ENCODE measurements at places on chromosomes 7 and 10. TPM values are rescaled to one million over a fixed set of nuclear protein-coding genes. Genes with fewer than 3 reads are reported as not detected.
A peak's percentile ranks its signal among the peaks of the same experiment; 100 is the strongest.

Gene PLA2G12B
- total RNA-seq: not detected

GRCh38 chr7:18555968-18556367, 60.4 kb downstream of the HDAC9 start:
- no peak overlapping the region for H3K27ac ChIP-seq
- H3K4me3 ChIP-seq: no peak overlapping the region
- no peak for DNase-seq
- no peaks in the 10 kb centered on the region for H3K27me3 ChIP-seq

- H3K27me3 ChIP-seq: no peaks in the 10 kb centered on the region
- no peak for DNase-seq
- H3K4me3 ChIP-seq: no peak overlapping the region
- H3K4me1 ChIP-seq: peaks cover 81% of the 10 kb centered on the region
- peak overlapping the region; percentile 30 for H3K27ac ChIP-seq
- H3K36me3 ChIP-seq: peaks cover 68% of the 10 kb centered on the region
Observed at GRCh38 chr10:79350407-79351154, 3.3 kb downstream of the PPIF start.

Gene MYL10
- total RNA-seq: not detected

Measured in activated CD8-positive, alpha-beta T cell treated with anti-CD3 and anti-CD28 coated beads, Interleukin-2, amount 10 ng/mL, durations not matched to agents 7 days and 5 days (primary cell).